ENCODE measurements at places on chromosomes 3 and 15. TPM values are rescaled to one million over a fixed set of nuclear protein-coding genes. Genes with fewer than 3 reads are reported as not detected.
A peak's percentile ranks its signal among the peaks of the same experiment; 100 is the strongest.

UBAP1L gene
- 3.9 TPM for total RNA-seq

- no peaks in the 10 kb centered on the region for H3K4me1 ChIP-seq
- H3K36me3 ChIP-seq = no peaks in the 10 kb centered on the region
- no peak overlapping the region for H3K27ac ChIP-seq
- no peak for DNase-seq
- H3K4me3 ChIP-seq = no peak overlapping the region
- no peaks in the 10 kb centered on the region for H3K27me3 ChIP-seq
Observed at GRCh38 chr3:104519068-104519467, 847.6 kb upstream of the ALCAM start.

DNA sequence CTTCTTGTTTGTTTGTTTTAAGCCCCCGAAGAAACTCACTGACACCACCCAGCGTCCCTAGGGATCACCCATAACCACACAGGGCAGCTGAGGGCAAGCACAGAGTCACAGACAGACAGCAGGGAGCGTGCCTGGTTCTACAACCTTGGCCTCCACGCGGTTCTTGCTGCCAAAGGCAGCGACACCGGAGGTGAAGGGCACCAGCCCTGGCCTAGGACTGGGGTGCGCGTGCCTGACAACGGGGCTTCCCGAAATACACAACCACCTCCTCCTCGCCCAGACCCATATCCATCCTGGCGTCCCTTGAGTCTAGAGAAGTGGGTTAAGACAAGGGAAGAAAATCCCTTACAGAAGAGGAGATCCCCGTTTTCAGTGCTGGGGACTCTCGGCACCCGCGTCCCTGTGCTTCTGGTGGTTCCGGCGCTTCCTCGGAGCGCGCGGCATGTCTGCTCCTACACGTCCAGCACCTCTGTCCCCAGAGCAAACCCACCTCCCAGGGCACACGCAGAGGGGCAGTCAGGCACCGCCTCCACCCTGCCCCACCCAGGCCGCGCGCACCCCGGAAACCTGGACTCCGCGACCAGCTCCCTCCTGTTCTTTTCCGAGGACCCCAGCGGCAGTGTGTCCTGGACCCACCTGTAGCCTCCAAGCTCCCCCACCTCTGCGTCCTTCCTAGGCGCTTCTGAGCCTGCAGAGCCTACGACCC is 911 bp downstream of the RFTN1 start:
- H3K4me1 ChIP-seq = peaks cover 13% of the 10 kb centered on the region
- DNase-seq = no peak
- H3K27ac ChIP-seq = no peak overlapping the region
- H3K27me3 ChIP-seq = peaks cover 37% of the 10 kb centered on the region

CCNDBP1 gene
- total RNA-seq = 16.7 TPM

GRCh38 chr3:150292891-150293290 is 115.2 kb upstream of the TSC22D2 start:
- H3K27me3 ChIP-seq = no peaks in the 10 kb centered on the region
- H3K4me1 ChIP-seq = peaks cover 13% of the 10 kb centered on the region
- H3K27ac ChIP-seq = no peak overlapping the region
- no peak for DNase-seq
- H3K4me3 ChIP-seq = no peak overlapping the region

CASR gene
- not detected for total RNA-seq

- H3K27ac ChIP-seq = no peak overlapping the region
- no peak overlapping the region for H3K4me3 ChIP-seq
- no peaks in the 10 kb centered on the region for H3K36me3 ChIP-seq
- no peak for DNase-seq
Observed at GRCh38 chr3:65343736-65344135, 655.9 kb upstream of the ADAMTS9 start.

DNA sequence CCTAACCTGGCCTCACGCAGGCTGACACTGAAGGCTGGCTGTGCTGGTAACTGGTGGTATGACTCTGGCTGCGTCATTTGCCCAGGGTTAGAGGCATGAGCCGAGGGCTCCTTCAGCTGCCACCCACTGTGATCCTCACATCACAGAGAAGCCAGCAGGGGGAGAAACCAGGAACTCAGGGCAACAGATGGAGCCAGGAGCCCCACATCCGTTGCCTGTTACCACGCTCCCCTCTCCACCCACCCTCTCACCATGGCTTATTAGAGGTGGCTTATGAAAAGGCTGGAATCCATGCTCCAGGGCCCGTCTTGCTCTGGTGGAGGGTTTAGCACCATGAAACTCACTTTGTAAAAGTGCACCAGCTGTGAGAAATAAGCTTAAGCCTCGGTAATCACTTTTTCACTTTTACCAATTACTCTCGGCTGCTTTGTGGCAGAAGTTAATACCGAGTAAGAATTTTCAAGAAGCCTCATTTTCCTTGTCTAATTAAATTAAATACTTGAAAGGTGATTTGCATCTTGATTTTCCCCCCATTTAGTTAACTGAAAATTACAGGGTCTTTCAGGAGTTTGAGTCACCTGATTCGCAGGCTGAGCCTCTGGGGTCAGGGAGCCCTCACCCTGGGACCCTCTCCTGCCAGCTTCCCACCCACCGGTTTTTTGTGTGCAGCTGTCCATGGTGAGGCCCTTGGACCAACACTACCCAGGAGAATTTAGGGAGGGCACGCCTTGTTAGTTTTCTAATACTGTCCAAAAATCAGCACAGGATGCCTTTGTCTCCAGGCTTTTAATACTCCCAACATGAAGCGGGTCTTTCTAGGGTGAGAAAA is 60.9 kb downstream of the ASB7 start:
- no peaks in the 10 kb centered on the region for H3K27me3 ChIP-seq
- H3K4me1 ChIP-seq = peaks cover 13% of the 10 kb centered on the region
- no peak overlapping the region for H3K27ac ChIP-seq
- DNase-seq = peak; percentile 65

DNA sequence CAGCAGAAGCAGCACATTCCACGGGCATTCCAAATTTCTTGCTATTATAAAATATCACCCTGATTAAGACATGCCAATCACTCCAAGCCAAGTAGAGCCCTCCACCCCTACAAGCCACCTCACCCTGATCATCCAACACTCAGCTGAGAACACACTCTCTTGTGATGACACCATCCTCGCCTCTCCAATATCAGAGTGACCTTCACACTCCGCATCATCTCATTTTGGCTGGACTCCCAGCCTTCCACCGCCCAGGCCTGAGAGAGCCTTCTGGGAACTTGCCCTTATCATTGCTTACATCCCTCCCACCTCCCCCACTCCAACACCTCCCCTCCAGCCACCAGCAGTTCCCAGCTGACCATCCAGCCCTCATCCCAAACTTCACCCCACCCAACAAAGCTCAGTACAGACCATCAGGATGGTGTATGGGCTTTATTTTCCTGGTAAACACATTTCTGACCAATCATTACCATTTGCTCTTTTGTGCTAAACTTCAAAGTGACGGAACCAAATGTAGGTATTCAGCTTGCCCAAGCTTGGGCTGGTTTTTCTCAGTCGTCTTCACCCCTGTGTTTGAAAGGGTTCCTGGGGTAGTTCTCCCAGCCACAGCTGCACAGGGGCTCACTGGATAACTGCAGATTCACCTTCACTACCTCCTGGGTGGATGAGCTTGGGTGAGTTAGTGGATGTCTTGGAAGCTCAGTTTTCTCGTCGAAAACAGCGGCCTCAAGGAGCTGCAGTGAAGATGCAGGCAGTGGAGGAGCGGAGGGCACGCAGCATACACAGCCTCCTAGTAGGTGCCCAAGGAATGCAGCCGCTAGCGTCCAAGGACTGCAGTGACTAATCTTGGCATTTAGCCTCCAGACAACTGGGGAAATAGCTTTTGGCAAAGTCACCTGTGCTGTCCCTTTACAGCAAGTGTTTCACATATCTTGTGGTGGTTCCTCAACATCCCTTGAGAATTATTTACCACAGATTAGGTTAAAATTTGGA is 115.1 kb downstream of the LIPC start:
- no peaks in the 10 kb centered on the region for H3K36me3 ChIP-seq
- H3K4me3 ChIP-seq = no peak overlapping the region
- H3K27ac ChIP-seq = no peak overlapping the region
- no peaks in the 10 kb centered on the region for H3K27me3 ChIP-seq

ZNF717 gene
- total RNA-seq = 9.4 TPM

DNA sequence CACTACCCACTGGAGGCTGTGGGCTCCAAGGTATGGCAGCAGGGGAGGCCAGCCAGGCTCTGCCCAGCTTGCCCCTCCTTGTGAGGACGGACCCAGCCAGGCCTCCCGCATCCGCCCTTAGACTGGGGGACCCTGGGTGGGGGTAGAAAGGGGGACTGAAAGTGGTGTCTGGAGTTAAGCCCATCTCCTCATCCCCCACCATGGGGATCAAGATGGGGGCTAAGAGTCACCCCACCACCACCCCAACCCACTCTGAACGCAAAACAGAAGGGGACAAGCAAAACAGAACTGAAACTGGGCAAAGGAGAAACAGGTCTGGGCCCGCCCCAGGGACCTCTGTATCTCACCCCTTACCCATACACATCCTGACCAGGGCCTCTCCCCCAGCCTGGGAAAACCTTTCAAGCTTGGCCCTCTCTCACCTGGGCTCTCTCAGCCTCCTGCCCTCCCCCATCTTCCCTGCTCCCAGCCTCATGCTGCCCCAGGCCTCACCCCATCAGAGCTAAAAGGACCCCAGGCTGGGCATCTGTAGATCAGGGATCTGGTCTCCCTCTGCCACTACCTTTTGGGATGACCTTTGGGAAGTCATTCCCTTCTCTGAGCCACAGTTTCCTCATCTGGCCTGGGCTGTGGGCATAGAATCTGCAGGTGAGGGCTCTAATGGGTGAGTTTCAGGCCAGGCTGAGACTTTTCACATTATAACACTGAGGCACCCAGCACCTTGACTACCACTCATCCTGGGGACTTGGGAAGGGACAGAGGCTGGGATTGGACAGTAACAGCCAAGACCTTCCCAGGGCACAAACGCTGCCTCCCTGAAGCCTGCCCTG is 30.0 kb upstream of the CYP11A1 start:
- no peak overlapping the region for H3K27ac ChIP-seq
- H3K4me1 ChIP-seq = peaks cover 11% of the 10 kb centered on the region
- H3K4me3 ChIP-seq = no peak overlapping the region

GRCh38 chr3:3998140-3998922 is 199.1 kb downstream of the LRRN1 start:
- no peaks in the 10 kb centered on the region for H3K27me3 ChIP-seq
- no peak overlapping the region for H3K27ac ChIP-seq
- H3K4me1 ChIP-seq = no peaks in the 10 kb centered on the region
- H3K36me3 ChIP-seq = no peaks in the 10 kb centered on the region
- H3K4me3 ChIP-seq = no peak overlapping the region

APOD gene
- total RNA-seq = 0.50 TPM

DNA sequence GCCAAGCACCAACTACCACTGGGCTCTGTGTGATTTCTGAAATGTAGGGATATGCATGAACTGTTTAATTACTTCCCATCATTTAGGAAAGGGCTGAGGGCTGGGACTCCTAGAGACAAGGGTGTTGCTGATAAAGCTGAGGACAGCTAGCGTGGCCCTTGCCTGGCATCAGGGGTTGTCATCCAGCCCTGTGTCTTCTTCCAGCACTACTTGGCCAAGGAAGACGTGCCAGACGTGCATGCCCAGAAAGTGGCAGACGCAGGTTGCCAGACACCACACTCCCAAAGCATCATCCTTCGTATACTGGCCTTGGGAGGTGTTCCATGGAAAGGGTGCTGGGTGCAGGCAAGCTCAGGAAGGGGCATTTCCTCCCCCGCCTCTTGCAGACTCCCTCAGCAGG is 64.8 kb downstream of the LRIG1 start:
- H3K4me3 ChIP-seq = no peak overlapping the region
- H3K27ac ChIP-seq = no peak overlapping the region
- peaks cover 18% of the 10 kb centered on the region for H3K4me1 ChIP-seq
- no peaks in the 10 kb centered on the region for H3K36me3 ChIP-seq
- DNase-seq = no peak

DNA sequence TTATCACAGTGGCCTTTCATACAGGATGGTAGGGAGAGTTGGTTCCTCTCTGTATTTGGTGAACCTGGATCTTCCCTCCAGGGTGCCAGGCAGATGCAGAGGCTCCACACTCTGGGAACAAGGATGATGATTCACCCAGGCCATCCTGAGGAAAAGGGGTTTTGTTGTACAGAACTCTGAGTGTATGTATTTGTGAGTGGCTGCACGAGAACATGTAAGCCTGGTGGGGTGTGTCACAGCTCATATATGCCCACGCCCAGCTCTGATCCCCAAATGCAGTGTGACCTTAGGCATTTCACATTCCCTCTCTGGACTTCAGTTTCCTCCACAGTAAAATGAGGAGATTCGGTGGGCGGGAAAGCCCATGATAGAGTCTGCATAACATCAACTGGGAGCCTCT is 11.6 kb upstream of the CILP start:
- H3K4me3 ChIP-seq = no peak overlapping the region
- no peak overlapping the region for H3K27ac ChIP-seq
- H3K27me3 ChIP-seq = no peaks in the 10 kb centered on the region
- H3K36me3 ChIP-seq = no peaks in the 10 kb centered on the region

RAMAC gene
- 28.1 TPM for total RNA-seq

GRCh38 chr3:15300323-15301078 is 31.9 kb downstream of the SH3BP5 start:
- no peaks in the 10 kb centered on the region for H3K4me1 ChIP-seq
- H3K4me3 ChIP-seq = no peak overlapping the region
- H3K27me3 ChIP-seq = no peaks in the 10 kb centered on the region
- no peak overlapping the region for H3K27ac ChIP-seq
- no peaks in the 10 kb centered on the region for H3K36me3 ChIP-seq

KBTBD13 gene
- not detected for total RNA-seq

- H3K4me1 ChIP-seq = no peaks in the 10 kb centered on the region
- no peaks in the 10 kb centered on the region for H3K27me3 ChIP-seq
- DNase-seq = no peak
- no peak overlapping the region for H3K27ac ChIP-seq
- H3K36me3 ChIP-seq = no peaks in the 10 kb centered on the region
Observed at GRCh38 chr15:28901587-28901980, 15.8 kb downstream of the APBA2 start.

- DNase-seq = peak; percentile 98
- no peaks in the 10 kb centered on the region for H3K27me3 ChIP-seq
- H3K36me3 ChIP-seq = peaks cover 2% of the 10 kb centered on the region
- H3K4me3 ChIP-seq = no peak overlapping the region
- peaks cover 26% of the 10 kb centered on the region for H3K4me1 ChIP-seq
Observed at GRCh38 chr15:63610209-63610841, 13.1 kb downstream of the FBXL22 start.

NDN gene
- total RNA-seq = not detected
